ENCODE measurements at places on chromosomes 4 and X.

- DNase-seq, result no peak
Observed at GRCh38 chrX:97006167-97006566, 122.5 kb downstream of the RPA4 start.

DNA sequence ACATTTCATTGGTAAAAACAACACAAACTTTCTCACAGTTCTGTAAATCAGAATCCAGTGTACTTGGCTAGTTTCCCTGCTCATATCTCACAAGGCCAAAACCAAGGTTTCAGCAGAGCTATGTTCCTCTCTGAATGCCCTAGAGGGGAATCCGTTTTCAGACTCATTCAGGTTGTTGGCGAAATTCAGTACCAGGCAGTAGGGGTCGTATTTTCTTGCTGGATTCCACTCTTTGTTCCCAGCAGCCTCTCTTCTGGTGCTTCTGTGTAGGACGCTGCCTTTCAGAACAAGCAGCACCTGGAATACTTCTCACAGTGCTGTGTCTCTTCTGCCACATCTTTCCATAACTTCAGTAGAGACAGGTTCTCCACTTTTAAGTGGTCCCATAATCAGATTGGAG is 351.9 kb downstream of the PCDH18 start:
- DNase-seq, result no peak

DNA sequence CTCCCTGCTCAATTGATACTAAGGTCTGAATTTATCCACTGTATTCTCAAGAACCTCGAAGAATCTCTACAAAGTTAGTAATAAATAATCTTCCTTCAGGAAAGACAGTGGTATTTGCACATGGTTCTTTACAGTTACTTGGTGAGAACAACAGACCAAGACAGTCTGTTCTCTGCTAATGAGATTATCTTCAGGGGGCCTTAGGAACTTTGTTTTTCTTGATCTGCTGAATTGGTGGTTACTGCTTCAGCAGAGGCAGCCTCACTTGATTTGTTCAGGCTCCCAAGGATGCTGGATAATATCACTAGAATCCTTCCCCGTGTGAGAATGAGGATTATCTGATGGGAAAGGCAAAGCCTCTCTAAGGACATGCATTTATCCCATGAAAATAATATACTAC is 64.8 kb downstream of the CBR4 start:
- DNase-seq, result no peak

GRCh38 chrX:14673236-14673635 is 143.9 kb downstream of the GLRA2 start:
- DNase-seq, result no peak

DNA sequence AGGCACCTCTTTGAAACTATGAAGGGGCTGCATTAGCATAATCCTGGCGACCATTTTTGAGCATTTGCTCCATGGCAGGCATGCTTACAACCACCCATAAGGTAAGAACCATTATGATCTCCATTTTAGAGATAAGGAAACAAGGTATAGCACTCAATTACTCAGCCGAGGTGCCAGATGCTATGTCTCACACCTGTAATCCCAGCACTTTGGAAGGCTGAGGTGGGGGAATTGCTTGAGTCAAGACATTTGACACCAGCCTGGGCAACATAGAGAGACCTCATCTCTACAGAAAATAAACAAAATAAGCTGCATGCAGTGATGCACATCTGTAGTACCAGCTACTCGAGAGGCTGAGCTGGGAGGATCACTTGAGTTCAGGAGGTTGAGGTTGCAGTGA is 43.6 kb downstream of the TIGD4 start:
- DNase-seq, result no peak

DNA sequence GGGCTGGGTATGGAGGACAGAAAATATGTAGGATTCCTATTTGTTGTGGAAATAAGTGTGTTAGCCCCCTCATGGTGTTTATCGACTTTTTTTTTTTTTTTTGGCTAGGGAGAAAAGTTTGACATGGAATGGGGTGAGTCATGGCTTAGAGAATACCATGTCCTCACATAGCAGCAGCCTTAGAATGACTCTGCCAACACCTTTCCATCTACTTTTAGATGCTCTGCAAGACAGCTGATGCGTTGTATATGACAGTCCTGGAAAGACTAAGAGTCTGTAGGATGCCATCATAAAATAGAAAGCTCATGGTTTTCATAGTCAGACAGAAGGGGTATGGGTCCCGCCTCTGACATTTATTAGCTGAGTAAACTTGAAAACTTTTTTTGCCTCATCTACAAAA is 37.7 kb downstream of the MTTP start:
- DNase-seq, result no peak

DNA sequence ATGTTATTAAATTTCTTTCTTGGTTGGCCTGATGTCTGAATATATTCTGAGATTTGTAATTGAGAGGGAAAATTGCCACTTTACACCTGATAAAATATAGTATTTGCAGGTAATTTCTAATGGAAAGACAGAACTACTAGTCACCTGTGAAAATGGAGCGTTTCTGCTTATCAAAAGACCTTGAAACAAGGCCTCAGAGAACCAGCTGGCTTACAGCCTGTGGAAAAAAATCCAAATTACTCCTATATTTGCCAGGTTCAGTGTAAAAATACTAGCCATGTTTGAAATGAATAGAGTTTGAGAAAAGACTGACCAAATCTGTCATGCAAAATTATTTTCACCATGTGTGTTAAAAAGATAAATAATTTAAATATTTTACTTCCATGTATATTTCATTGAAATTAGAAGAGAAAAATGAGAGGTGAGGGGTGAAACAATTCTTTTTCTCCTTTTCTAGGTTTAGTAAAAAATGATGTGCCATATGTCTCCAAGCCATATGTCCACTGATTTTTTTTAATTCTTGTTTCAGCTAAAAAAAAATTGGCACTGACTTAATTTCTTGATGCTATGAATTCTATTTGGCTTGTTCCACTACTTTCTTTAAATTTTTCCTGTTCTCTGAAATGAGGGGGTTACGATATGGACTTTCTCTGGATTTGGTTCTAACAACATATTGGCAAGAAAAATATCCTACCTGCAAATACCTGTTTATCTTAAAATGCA is 464.9 kb downstream of the GRXCR1 start:
- DNase-seq, result no peak

DNA sequence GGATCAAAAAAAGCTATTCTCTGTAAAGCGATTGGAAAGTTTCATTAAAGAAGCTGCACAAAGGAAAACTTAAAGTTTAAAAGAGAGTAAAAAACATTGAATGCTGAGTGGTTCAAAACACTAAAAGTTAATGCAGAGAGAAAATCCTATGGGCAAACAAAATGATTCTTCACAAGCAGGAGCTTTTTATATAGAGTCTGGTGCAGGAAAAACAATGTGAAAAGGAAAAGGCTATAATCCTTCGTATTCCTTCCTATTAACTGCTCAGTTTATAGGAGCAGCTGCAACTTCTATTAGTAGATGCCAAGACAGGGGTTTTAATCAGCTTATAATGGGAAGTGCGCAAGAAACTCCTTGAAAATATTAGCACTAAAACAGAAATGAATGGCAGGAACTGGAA is 100.7 kb downstream of the PDGFC start:
- no peak for DNase-seq

- no peak for DNase-seq
Observed at GRCh38 chr4:76957004-76957738, 7.6 kb downstream of the SEPTIN11 start.

- DNase-seq, result no peak
Observed at GRCh38 chr4:74278490-74278889, 29.8 kb upstream of the EPGN start.

- DNase-seq, result no peak
Observed at GRCh38 chr4:128951316-128951715, 141.8 kb downstream of the JADE1 start.

- no peak for DNase-seq
Observed at GRCh38 chr4:57369446-57369845, 259.3 kb upstream of the IGFBP7 start.

Data from ovary (tissue), 10 donors.